ENCODE measurements at places on chromosomes 13 and 19. TPM values are rescaled to one million over a fixed set of nuclear protein-coding genes. Genes with fewer than 3 reads are reported as not detected.

DNA sequence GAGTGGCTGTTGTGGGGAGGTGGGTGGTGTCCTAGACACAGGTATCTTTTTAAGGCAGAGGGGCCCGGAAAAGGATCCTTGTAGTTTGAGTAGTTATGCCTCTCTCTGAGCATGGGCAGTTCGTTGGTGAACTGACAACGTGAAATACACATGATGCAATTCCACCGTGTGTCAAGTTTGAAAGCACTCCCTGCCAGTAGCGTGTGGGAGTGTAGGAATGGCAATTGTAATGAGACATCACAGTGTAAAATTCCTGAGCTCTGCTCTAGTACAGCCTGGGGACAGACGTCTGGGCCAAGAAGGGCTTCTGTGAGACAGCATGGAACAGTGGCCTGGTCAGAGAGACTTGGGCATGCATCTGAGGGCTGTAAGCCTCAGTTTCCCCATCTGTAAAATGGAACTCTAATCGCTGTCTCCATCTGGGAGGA lies 10.4 kb upstream of the ASF1B start:
- H3K4me3 ChIP-seq, result no peak overlapping the region
- no peaks in the 10 kb centered on the region for H3K27me3 ChIP-seq
- peaks cover 31% of the 10 kb centered on the region for H3K4me1 ChIP-seq
- no peaks in the 10 kb centered on the region for H3K36me3 ChIP-seq
- no peak for DNase-seq

DNA sequence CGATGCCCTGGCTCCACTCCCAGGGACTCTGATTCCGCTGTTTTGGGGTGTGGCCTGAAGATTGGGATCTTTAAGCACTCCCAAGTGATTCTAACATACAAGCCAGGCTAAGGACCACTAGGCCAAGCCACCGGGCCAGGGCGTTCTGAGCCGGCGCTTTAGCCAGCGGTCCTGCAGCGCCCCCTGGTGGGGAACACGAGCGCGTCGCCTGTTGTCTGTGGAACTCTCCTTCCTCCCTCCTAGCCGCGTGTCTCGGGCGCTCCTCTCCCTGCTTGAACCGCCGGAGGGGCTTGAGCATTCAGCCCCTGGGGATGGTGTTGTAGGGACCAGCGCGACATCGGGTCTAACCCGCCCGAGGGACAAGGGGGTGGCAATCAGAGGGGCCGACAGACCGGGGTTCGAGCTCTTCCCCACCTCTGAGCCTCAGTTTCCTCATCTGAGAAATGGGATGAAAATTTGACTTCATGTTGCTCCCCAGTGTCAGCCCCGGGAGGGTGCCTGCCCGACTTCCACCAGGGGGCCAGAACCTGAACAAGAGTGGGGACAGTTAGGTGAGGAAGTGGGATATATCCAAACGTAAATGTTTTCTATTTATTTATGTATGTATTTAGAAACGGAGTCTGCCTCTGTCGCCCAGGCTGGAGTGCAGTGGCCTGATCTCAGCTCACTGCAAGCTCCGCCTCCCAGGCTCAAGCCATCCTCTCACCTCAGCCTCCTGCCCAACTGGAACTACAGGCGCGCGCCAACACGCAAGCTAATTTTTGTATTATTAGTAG lies 18.0 kb upstream of the PNMA8B start:
- DNase-seq, result peak; percentile 58
- H3K27me3 ChIP-seq, result peaks cover 7% of the 10 kb centered on the region
- H3K27ac ChIP-seq, result no peak overlapping the region
- no peaks in the 10 kb centered on the region for H3K36me3 ChIP-seq
- peaks cover 3% of the 10 kb centered on the region for H3K4me1 ChIP-seq

DNA sequence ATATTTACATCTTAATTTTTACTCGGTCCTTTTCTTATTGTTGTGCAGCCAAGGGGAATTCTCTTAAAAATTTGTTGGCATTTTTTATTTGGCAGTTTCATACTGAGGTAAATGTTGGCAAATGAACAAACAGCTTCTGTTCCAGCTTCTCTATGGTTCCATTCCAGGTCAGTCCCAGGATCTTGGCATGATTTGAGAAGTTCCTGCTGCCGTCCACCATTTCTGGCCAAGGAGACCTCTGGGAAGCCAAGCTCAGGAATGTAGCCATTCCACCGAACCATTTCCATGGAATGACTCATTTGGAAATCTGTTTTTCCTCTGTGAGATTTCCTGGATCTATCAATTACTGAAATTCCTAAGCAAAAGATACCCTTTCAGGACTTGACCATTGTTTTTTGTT lies 43.9 kb downstream of the SLC10A2 start:
- no peak overlapping the region for H3K4me3 ChIP-seq
- no peak overlapping the region for H3K27ac ChIP-seq
- no peaks in the 10 kb centered on the region for H3K4me1 ChIP-seq
- no peaks in the 10 kb centered on the region for H3K27me3 ChIP-seq
- H3K36me3 ChIP-seq, result no peaks in the 10 kb centered on the region

GRCh38 chr13:20921572-20921971 lies 19.0 kb upstream of the XPO4 start:
- H3K4me1 ChIP-seq, result no peaks in the 10 kb centered on the region
- H3K27ac ChIP-seq, result no peak overlapping the region
- no peak overlapping the region for H3K4me3 ChIP-seq

DNA sequence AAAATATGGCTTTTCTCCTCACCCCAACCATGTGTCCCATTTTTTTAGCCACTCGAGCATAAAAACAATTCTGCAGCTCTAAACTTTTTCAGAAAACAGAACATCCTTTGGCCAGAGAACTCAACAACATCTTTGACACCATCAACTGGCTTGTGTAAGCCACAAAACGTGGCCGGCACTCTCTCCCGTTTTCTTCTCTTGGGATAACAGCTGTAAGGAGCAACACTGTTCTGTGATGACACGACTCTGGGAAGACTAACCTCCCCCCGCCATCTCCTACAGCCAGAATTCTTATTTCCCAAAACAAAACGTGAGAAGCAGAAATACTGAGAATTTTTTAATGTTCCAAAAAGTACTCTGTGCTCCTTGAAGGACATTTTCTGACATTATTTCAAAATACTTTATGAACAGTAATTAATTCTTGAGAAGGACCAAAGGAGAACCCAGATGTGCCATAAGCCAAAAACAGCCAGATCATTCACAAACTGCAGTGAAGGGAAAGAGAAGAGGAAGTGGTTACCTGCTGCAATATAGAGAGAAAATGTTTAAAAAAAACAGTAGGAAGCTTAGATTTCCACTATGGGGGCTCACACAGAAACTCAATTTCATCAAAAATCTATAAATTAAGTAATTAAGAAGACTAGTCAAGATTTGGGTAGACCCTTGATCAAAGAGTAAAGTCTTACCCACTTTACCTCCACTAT lies 25.8 kb downstream of the COL4A1 start:
- H3K4me3 ChIP-seq, result no peak overlapping the region
- no peak for DNase-seq
- no peaks in the 10 kb centered on the region for H3K4me1 ChIP-seq
- H3K27ac ChIP-seq, result no peak overlapping the region

GRCh38 chr19:50820549-50821247 lies 2.9 kb downstream of the KLK1 start:
- DNase-seq, result no peak
- H3K27ac ChIP-seq, result no peak overlapping the region
- no peak overlapping the region for H3K4me3 ChIP-seq
- H3K27me3 ChIP-seq, result peaks cover 15% of the 10 kb centered on the region

DNA sequence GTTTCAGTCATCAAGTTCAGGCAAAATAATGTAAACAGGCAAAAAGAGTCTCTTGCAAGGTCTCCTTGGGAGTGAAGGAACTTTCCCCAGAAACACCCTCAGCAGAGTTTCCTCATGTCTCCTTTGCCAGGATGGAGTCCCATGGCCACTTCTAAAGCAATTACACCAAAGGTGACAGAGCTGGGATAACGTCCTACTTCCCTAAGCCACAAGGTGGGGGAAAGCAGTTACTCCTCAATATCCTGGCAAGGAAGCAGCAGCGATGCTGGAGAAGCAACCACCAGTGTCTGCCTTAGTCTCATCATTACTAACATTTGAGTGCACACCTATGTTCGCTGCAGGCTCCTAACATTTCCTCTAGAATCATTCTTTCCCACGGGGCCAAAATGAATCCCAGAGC lies 88.6 kb downstream of the UBL3 start:
- H3K4me1 ChIP-seq, result peaks cover 9% of the 10 kb centered on the region
- H3K36me3 ChIP-seq, result peaks cover 14% of the 10 kb centered on the region
- H3K27me3 ChIP-seq, result no peaks in the 10 kb centered on the region

DNA sequence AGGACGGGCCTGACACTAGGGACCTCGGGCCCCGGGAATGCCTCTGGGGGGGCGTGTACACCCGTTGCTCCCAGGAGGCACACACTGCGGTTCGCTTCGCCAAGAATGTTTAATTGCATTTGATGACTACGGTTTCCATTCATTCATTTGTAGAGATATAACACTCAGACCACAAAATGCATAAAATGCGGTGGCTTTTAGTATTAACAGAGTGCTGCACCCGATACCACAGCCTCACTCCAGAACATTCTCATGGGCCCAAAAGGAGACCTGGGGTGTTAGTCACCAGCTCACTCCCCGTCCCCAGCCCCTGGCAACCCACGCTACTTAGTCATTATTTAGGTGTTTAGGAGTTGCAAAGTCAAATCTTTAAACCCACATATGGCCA lies 21.8 kb downstream of the HCN2 start:
- peak; percentile 48 for DNase-seq
- H3K27me3 ChIP-seq, result peaks cover 4% of the 10 kb centered on the region
- peaks cover 55% of the 10 kb centered on the region for H3K4me1 ChIP-seq

GRCh38 chr19:33669376-33669775 lies 47.6 kb downstream of the CHST8 start:
- H3K36me3 ChIP-seq, result no peaks in the 10 kb centered on the region
- H3K27me3 ChIP-seq, result no peaks in the 10 kb centered on the region
- DNase-seq, result no peak
- no peak overlapping the region for H3K27ac ChIP-seq

- H3K27me3 ChIP-seq, result peaks cover 3% of the 10 kb centered on the region
- peaks cover 10% of the 10 kb centered on the region for H3K4me1 ChIP-seq
- no peak overlapping the region for H3K4me3 ChIP-seq
Measured at GRCh38 chr19:617551-618246, 15.6 kb downstream of the POLRMT start.

- no peak overlapping the region for H3K27ac ChIP-seq
- no peak overlapping the region for H3K4me3 ChIP-seq
- no peaks in the 10 kb centered on the region for H3K4me1 ChIP-seq
- H3K36me3 ChIP-seq, result no peaks in the 10 kb centered on the region
Measured at GRCh38 chr13:111852725-111853518, 214.0 kb upstream of the SOX1 start.

Gene WASF3
- total RNA-seq, result not detected

Gene FLT1
- total RNA-seq, result 0.07 TPM

Gene PAN3
- total RNA-seq, result 80.0 TPM

Gene SLITRK5
- total RNA-seq, result 0.07 TPM

Gene ZNF649
- total RNA-seq, result 16.1 TPM

Measured in natural killer cell (primary cell).